ENCODE measurements at places on chromosomes 12 and 14. TPM values are rescaled to one million over a fixed set of nuclear protein-coding genes. Genes with fewer than 3 reads are reported as not detected.

- H3K36me3 ChIP-seq = no peaks in the 10 kb centered on the region
- H3K4me1 ChIP-seq = no peaks in the 10 kb centered on the region
- no peaks in the 10 kb centered on the region for H3K27me3 ChIP-seq
- DNase-seq = no peak
- no peak overlapping the region for H3K27ac ChIP-seq
Measured at GRCh38 chr12:7712841-7713442, 1.7 kb downstream of the DPPA3 start.

GRCh38 chr14:102486513-102487203, 22.9 kb downstream of the ANKRD9 start:
- no peaks in the 10 kb centered on the region for H3K36me3 ChIP-seq
- no peak overlapping the region for H3K27ac ChIP-seq
- H3K4me1 ChIP-seq = no peaks in the 10 kb centered on the region
- H3K27me3 ChIP-seq = no peaks in the 10 kb centered on the region
- no peak for DNase-seq

DNA sequence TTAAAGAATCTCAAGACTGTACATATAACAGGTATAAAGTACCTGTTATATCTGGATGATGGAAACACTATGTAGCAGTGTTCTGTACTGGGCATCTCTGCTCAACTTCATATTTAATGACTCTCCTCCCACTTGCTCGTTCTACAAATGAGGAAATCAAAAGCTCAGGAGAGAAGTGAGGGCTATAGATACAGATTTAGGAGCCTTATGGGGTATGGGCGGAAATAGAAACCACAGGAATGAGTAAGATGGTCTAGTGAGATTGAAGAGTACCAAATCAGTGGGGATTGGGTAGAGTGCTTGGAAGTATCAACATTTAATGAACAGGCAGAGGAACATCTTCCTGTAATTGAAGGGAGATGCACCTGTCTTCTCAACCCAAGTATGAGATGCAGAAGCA, 23.8 kb upstream of the POLR3B start:
- H3K36me3 ChIP-seq = peaks cover 44% of the 10 kb centered on the region
- no peak for DNase-seq
- H3K27ac ChIP-seq = no peak overlapping the region
- H3K4me3 ChIP-seq = no peak overlapping the region

Gene CARMIL3
- total RNA-seq = 2.8 TPM

Gene C14orf39
- total RNA-seq = not detected
